ENCODE measurements at places on chromosomes 16 and 17.

GRCh38 chr17:382644-383533 is 30.3 kb upstream of the RPH3AL start:
- DNase-seq = no peak

- no peak for DNase-seq
Observed at GRCh38 chr16:30430428-30430970, 669 bp upstream of the DCTPP1 start.

DNA sequence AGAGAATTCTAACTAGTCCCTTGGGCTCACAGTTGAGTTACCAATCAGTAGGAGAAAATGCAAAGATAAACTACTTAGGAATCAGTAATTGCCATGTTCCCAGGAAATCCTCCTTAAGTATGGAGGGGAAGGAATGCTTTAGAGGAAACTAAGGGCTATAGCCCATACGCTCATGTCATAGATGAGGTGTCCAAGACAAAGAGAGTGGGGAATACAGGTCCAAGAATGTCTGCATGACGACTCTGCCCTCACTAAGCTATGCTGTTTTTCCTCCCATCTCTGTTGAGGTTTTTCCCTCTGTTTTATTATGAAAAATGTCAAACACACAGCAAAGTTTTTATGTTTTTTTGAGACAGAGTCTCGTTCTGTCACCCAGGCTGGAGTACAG is 16.0 kb downstream of the LDHD start:
- DNase-seq = no peak

DNA sequence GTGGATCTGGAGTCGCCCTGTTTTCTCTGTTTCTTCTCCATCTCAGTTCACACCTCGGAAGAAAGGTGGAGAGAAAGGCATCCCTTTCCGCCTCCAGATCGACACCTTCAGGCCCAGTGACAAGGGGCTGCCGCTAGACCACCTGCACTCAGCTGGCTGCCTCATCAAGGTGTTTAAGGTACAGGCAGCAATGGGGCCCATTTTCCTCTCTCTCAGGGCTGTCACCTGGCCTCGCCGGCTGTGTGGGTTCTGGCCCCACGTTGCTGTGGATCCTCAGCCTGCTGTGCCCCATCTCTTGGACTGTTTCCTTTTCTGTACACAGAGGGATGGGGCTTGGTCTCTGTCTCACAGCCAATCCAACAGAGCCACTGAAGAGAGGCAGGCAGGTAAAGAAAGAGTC is 17.4 kb upstream of the STAC2 start:
- DNase-seq = no peak

DNA sequence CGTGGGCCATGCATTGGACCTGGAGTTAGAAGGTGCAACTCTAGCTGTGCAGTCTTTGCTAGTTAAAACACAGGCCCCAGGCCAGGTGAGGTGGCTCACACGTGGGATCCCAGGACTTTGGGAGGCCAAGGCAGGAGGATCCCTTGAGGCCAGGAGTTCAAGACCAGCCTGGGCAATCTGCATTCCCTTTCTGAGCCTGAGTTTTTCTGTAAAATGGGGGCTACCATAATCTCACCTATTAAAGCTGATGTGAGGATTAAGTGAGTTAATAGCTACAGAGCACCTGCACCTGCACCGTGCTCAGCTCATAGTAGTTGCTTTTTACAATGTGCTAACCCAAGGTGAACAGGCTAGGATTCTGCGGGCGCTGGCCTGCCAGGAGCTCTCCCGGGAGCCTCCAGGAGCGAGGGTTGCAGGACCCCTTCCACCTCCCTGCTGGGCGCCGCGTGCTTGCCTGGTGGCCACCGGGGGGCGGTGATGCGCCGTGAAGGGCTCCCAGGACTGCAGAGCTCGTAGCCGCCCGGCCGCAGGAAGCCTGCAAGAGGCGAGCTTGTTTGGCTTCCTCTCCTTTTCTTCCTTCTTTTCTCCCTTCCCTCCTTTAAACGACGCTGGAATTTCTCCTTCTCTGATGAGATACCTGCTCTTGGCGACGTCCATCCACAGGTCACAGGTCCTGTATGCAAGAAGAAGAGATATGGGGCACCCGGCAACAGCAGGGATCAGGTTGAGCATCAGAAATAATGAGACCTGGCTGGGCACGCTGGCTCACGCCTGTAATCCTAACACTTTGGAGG is 51.3 kb downstream of the ZFP90 start:
- DNase-seq = peak; percentile 63

GRCh38 chr16:69566981-69567680 is 1.4 kb downstream of the NFAT5 start:
- DNase-seq = peak; percentile 20

DNA sequence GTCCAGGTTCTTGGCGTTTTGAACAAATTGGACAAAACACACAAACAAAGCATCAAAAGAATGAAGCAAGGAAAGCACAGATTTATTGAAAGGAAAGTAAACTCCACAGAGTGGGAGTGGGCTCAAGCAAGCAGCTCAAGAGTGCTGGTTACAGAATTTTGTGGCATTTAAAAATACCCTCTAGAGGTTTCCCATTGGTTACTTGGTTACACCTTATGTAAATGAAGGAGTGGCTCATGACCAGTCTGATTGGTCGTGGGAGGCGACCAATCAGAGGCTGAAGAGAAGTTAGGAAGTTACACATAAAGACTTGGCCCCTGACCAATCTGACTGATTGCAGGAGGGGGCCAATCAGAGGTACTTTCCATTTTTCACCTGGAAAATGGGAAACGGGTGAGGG is 1373.8 kb upstream of the GOT2 start:
- DNase-seq = no peak

DNA sequence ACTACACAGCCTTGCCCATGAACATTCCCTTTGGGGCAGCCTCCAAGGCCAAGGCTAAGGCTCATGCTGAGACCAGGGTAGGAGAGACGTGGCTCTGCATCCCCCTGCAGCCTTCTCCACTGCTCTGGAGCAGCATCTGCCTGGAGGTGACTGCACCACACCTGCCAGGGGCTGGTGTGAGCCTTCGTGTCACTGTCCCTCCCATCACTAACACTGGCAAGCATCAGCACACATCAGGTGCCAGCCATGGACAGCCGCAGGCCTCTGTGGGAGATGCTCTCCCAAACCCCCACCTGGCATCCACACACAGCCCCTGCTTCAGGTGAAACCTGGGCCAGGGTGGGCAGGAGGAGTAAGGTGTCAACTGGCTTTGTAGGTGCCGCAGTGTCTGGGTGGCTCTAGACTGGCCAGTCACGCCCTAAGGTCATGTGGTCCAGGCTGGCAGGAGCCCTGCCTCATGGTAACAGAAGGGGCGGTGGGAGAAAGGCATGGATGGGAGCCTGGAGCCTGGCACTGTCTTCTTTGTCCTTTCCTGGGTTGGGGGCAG is 18.1 kb upstream of the MTSS2 start:
- DNase-seq = no peak

DNA sequence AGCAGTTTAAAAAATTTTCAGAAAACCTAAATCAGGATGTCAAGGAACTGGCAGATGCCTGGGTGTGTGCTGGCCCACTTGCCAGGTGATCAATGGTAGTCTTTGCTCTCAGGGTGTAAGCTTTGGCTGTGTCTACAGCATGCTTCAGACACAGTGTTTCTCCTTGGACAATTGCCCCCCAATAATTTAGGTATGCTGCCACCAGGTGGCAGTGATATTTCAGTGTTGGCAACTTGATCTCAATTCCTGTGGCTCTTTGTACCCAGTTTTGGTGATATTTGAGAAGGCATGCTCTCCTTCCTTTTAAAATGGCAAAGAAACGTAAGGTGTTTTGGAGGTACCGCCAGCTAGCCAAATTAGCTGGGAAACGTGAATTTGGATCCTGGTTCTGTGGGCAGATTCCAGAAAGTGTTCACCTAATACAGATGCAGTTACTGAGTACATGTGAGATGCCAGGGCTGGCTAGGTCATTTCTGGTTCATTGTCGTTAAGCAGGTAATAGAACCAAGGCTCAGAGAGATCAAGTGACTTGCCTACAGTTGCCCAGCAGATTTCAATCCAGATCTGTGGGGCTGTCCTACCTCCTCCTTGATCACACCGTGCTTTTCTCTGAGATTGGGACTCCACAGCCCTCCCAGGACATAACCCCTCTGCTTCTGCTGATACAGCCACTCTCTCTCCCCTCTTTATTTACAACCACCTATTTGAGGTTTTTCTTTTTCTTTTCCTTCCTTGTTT is 155.6 kb upstream of the PLCG2 start:
- peak; percentile 63 for DNase-seq

DNA sequence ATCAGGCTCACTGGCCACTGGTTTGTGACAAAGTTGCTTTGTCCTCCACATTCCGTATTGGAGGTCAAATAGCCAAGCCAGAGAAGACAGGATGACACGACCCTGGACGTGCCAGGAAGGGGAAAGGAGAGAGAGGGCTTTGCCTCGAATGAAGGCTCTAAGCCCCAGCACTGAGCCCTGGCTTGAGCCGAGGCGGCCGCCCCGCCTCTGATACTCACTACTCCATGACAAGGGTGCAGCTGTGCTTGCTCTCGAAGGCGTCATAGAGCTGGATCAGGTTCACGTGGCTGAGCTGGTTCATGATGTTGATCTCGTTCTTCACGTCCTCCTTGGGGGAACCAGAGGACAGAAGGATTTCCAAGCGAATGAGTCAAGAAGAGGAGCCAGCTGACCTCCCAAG is 19.3 kb downstream of the MYLK3 start:
- no peak for DNase-seq

DNA sequence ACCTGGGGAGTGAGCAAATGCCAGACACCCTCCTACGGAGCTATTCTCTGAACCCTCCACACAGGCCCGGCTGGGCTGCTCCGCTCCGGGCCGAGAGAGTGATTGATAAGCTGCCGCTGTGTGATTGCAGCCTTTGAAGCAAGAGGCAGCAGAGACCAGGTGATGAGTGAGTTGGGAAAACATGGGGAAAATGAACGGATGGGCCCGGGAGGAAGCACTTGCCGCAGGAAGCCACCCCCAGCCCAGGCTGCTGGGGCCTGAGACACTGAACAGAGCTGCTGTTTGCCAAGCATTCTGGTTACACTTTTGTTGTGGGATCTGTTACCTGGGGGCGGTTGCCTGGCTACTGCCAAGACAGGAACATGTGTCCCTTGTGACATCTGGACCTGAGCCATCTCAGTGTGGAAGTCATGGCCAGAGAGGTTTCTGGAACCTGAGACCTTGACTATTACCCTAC is 46.4 kb upstream of the KLHDC4 start:
- no peak for DNase-seq

- no peak for DNase-seq
Observed at GRCh38 chr17:29079887-29080286, 36.9 kb downstream of the PIPOX start.

- no peak for DNase-seq
Observed at GRCh38 chr17:80890921-80891396, 100.7 kb upstream of the CHMP6 start.

DNA sequence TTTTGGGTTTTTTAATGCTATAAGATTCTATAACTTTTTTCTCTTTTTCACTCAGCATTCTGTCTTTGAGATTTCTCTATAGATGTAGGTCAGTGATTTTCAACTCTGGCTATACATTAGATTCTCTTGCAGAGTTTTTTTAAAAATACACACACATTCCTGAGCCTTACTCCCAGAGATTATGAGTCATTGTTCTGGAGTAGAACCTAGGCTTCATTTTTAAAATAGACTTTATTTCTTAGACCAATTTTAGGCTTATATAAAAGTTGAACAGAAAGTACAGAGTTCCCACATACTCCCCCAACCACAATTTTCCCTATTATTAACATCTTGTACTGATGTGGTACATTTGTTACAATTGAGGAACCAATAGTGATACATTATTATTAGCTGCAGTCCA is 63.3 kb downstream of the CYB561 start:
- no peak for DNase-seq

GRCh38 chr17:15194859-15195277 is 70.3 kb downstream of the PMP22 start:
- DNase-seq = no peak

DNA sequence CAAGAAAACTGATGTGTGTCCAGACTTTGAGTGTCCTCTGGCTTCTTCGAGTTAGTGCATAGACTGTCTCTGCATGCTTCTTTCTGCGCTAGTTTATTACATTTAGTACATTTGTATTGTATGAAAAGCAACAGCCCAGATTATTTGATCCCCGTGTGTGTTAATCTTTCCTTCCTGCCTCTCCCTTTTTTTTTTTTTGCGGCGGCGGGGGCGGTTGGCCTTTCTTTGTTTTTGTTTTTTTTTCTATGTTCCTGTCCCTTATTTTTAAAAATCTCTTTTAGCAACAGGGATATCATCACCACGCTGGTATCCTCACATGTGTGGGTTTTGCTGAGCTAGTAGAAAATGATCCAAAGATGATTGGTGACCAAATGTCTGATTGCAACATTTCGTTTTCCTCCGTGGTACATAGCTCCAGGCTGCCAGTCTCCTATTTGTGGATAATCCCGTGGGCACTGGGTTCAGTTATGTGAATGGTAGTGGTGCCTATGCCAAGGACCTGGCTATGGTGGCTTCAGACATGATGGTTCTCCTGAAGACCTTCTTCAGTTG is 9.4 kb downstream of the SCPEP1 start:
- no peak for DNase-seq

GRCh38 chr16:23836078-23836403 is 258 bp downstream of the PRKCB start:
- DNase-seq = peak; percentile 37

DNA sequence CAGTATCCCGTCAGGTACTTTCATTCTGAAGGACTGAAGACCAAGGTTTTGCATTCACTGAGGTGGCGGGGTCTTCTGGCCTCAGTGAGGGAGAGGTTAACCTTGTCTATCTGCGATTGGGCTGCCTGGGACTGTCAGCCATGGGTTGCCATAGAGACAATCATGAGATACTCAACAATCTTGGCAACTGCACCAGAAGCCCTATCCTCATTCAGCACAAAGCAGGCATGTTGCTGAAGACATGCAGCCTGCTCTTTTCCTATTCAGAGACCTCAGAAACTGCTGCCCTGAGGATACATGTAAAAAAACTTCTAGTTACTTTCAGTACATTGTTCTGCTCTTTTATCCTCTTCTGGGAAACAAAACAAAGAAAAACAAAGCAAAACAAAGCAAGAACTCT is 146.3 kb upstream of the PIRT start:
- no peak for DNase-seq

- DNase-seq = no peak
Observed at GRCh38 chr17:49106321-49107210, 26.0 kb upstream of the B4GALNT2 start.

GRCh38 chr17:18177133-18177532 is 6.5 kb upstream of the ALKBH5 start:
- DNase-seq = no peak

GRCh38 chr16:23254338-23254737 is 47.8 kb upstream of the SCNN1B start:
- no peak for DNase-seq

DNA sequence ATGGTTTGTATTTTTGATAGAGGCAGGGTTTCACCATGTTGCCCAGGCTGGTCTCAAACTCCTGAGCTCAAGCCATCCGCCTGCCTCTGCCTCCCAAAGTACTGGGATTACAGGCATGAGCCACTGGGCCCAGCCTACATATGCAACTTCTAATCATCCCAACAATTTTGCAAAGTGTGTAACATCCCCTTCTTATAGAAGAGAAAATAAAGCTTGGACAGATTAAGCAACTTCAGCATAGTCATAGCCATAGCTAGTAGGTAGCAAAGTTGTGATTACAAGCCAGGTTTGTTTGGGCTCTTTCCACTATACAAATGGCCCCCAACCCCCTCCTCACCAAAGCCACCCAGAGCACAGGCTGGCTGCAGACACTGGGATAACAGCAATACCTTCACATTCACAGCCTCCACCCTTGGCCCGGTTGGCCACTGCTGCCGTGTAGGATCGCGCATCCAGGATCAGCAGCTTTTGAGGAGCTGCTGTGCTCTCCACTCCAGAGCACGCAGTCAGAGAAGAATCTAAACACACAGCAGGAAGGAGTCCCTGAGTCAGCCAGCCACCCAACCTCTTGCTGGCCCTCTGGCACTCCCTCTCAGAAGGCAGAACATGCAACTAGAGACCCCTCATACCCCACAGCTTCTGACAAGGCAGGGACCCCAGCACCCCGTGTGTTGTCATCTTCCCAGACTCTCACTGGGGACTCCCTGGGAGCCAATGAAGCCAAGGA is 7.9 kb downstream of the MTMR4 start:
- no peak for DNase-seq
